ENCODE measurements at places on chromosomes 4 and X. TPM values are rescaled to one million over a fixed set of nuclear protein-coding genes. Genes with fewer than 3 reads are reported as not detected.

Gene SSX4
- total RNA-seq, result not detected

Gene SORBS2
- 6.8 TPM for total RNA-seq

Gene RBM47
- total RNA-seq, result 29.4 TPM

Gene SPIN4
- total RNA-seq, result 3.4 TPM

Gene ADAMTS3
- total RNA-seq, result 1.3 TPM

Gene FHDC1
- total RNA-seq, result 0.49 TPM

Gene BTK
- 9.5 TPM for total RNA-seq

Gene MTNR1A
- not detected for total RNA-seq

Gene RNF4
- 48.4 TPM for total RNA-seq

Gene KCTD8
- total RNA-seq, result not detected

Gene MAML3
- total RNA-seq, result 3.5 TPM

Gene MND1
- 1.9 TPM for total RNA-seq

Gene ARHGAP6
- 36.5 TPM for total RNA-seq

Gene COL4A6
- total RNA-seq, result 1.9 TPM

Gene FRMPD3
- total RNA-seq, result not detected

Gene OPN1LW
- not detected for total RNA-seq

Gene NLRP2B
- total RNA-seq, result not detected

Gene CDX4
- total RNA-seq, result not detected

Gene CLTRN
- 0.34 TPM for total RNA-seq

Gene TEX13D
- not detected for total RNA-seq

Gene MAGEA11
- total RNA-seq, result not detected

Gene LONRF3
- total RNA-seq, result 10.8 TPM

All from subcutaneous adipose tissue (tissue), 4 donors.